Activated CD4-positive, CD25-positive, alpha-beta regulatory T cell treated with anti-CD3 and anti-CD28 coated beads, Interleukin-2, amount 50 U/mL, for 72 hours (primary cell): ENCODE measurements at places on chromosomes 2 and 18.

DNA sequence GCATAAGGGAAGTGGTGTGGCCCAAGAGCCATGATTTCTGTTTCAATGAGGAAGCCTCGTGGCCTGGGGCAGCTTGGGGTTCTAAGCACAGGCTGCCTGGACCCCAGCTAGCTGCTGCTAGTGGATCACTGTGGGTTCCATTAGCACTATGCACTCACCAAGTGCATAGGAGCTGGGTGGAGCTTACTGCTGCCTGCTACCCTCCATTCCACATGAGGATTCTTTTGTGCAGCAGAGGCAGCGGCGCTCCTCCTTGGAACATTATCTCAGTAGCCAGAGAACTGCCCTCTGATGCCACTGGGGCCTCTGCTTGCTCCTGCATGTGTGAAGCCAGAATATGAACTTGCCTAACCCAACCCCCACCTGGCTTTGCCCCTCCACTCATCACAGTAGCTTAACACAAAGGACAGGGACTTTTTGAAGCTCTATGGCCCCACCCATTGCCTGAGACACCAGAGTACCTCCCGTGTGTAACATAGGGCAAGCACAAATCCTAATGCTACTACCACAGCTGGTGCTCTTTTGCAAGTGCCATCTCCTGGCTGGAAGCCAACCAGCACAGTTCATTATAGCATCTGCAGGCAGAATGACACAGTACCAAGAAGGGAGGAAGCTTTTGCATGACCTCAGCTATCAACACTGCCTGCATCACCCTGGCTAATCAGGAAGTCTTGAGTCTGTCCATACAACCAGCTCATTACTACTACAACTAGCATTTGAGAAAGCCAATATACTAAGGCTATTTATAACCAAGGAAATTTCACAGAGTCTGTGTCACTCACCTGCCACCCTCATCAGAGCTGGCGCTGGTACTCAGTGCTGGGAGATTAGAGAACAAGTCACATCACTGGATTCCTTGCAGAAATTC is 297.0 kb upstream of the GULP1 start:
- DNase-seq, result no peak

DNA sequence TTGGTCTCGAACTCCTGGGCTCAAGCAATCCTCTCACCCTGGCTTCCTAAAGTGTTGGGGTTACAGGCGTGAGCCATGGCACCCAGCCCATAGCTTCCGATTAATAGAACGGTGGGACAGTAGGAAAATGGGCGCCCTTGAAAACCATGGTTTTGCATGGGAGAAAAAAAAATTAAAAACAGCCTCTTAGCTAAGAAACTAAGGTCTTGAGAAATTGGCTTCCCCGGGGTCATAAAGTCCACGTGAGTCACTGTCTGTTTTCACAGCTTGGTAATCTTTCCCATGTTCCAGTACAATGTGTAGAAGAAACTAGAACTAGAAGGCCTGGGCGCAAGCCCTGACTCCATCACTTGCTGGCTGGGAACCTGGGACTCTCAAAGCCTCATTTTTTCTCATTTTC is 20.7 kb downstream of the B3GNT2 start:
- no peak for DNase-seq

DNA sequence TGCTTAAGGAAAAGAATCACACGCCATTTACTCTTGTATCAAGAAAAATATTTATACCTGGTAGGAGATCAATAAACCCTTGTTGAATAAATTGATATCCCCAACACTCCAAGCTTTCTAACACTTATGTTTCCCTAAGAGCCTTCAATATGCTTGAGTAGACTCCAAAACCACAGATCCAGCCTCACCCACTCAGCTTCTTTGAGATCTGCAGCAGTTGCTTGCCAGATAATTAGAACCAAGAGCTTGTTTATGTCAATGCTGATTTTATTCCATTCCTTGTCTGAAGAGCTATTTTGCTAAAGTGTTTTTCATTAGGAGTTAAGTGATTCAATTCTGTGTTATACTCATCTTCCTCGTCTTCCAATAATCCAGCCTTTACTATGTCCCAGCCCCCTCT is 26.3 kb upstream of the CRIM1 start:
- no peak for DNase-seq

DNA sequence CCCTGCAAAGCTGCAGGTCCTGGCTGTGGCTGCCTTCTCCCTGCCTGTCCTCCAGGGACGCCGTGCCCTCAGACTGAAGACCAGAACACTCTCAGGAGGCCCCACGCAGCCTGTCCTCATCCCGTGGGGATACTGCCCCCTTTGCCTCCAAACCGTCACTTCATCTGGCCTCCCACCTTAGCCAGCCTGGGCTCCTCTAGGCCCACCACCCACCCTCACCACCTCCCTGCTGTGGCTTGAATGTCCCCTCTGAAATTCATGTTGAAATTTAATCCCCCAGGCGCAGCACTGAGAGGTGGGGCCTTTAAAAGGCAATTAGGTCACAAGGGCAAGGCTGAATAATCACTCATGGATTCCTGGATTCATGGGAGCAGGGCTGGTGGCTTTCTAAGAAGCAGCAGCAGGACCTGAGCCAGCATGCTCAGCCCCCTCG is 198.2 kb downstream of the SEPTIN10 start:
- no peak for DNase-seq

- DNase-seq, result no peak
Measured at GRCh38 chr2:100365434-100365833, 43.1 kb upstream of the LONRF2 start.

GRCh38 chr2:207895274-207895860 is 125.7 kb upstream of the FZD5 start:
- DNase-seq, result no peak

- DNase-seq, result no peak
Measured at GRCh38 chr2:238134393-238134785, 4.1 kb upstream of the KLHL30 start.

GRCh38 chr2:209334188-209335017 is 89.4 kb upstream of the MAP2 start:
- DNase-seq, result peak; percentile 28

- no peak for DNase-seq
Measured at GRCh38 chr2:175006281-175006680, 1.1 kb upstream of the CHN1 start.

DNA sequence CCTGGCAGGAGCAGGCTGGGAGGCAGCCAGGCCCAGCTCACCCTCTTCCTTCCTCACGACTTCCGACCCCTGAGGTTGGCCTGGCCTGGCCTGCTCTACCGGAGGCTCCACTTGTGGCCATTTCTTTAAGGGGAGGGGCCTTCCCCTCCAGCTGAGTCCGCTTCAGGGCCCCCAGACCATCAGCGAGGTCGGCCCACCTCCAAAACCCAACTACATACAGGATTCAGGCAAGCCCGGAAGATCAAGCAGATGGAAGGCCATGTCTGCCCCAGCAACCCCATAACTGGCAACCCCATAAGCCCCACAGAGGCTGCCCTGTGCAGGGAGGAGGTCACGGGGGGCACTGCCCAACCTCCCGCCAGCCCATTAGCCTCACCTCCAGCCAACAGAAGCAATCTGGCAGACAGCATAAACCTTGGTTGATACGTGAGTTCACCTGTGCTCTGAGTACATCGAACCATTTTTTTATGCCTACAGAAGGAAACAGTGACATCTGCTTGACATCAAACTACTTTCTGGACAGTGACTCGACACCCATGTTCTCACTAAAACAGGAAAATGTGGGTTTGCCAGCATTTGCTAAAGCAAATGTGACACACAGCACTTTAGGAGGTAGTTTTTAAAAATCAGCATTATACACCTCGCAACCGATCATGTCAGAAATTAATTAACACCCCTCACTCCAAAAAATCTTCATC is 98.9 kb downstream of the EIPR1 start:
- DNase-seq, result no peak

DNA sequence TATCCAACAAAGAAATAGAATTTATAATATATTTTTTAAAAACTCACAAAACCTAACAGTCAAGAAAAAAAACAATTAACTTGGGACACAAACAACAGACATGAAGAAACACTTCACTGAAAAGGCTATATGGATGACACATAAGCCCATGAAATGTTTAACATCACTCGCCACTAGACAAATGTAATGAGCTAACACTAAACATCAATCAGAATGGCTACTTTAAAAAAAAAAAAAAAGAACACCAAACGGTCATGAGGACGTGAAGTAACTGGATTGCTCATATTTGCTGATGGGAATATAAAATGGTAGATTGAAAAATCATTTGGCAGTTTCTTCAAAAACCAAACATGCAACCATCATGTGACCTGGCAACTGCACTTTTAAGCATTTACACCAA is 97.3 kb upstream of the RGPD4 start:
- no peak for DNase-seq

- DNase-seq, result no peak
Measured at GRCh38 chr2:228268756-228269155, 87.3 kb upstream of the SPHKAP start.

GRCh38 chr2:96866586-96866985 is 3.3 kb downstream of the SEMA4C start:
- no peak for DNase-seq

DNA sequence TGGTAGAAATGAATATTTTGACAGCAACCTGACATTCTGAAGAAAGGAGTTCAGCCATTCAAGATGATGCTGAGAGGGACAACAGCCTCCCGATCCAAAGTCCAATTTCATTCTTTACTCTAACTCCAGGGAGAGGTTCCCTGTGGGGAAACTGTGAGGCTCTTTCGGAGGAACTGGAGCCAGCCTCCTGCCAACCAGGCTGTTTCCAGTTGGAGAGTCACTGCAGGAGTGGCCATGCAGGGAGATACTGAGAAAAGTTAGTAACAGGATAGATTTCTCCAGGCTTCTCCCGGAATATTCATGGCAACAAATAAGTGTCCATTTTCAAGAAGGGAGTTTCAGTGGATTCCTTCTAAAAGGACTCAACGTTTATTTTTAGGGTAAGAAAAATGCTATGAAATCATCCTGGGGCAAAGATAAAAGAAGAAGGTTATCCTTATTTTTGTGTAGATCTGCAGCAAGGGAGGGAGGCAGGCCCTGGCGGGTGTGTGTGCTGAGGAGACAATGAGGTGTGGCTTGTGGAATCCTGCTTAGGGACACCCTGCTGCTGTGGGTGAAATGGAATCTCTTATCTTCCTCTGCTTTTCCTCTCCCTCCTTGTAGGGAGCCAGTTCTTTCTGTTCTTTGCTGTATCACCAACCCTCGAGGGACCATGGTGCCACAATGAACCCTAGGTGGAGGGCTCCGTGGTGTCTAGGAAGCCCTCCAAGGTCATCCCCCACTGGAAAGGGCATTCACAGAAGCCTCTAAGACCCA is 18.1 kb downstream of the KLHL14 start:
- DNase-seq, result no peak

- peak; percentile 31 for DNase-seq
Measured at GRCh38 chr2:171260471-171261424, 100.1 kb upstream of the TLK1 start.

- DNase-seq, result no peak
Measured at GRCh38 chr2:26274058-26274613, 29.4 kb downstream of the HADHB start.

GRCh38 chr2:235894839-235895238 is 273.3 kb downstream of the GBX2 start:
- DNase-seq, result no peak

- no peak for DNase-seq
Measured at GRCh38 chr2:75102011-75102410, 97.3 kb downstream of the TACR1 start.
